ENCODE measurements at places on chromosomes 12 and 14.

- DNase-seq = no peak
Measured at GRCh38 chr12:65821336-65821735, 2.9 kb upstream of the HMGA2 start.

DNA sequence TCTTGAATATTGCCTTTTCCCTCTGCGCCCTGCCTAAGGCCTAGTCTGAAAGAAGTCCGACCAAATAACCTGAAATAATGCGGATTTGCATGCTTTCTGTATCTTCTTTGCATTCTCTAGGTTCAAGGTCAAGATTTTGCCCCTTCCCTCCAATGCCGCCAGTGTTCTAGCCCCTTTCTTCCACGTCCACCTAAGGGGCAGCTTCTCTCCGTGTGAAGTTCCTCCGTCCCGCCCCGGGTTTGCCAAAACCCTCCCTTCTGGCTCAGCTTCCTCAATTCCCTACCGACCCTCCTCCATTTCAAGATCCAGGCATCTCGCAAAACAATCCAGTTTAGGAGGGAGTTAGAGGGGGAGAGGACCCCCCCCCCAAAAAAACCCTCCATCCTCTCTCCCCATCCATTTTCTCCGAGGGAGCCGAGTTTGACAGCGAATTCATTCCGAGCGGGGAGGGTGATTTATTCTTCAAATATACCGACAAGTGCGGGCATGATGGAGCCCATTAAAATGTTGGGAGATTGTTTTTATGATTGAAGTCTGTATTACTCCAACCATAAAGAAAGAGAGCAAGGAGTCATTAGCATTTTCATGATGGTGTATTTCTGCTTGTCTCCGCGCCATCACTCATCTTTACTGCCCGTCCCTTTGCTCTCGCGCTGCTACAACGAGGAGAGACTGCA lies 20.9 kb upstream of the ATP5MC2 start:
- DNase-seq = no peak

DNA sequence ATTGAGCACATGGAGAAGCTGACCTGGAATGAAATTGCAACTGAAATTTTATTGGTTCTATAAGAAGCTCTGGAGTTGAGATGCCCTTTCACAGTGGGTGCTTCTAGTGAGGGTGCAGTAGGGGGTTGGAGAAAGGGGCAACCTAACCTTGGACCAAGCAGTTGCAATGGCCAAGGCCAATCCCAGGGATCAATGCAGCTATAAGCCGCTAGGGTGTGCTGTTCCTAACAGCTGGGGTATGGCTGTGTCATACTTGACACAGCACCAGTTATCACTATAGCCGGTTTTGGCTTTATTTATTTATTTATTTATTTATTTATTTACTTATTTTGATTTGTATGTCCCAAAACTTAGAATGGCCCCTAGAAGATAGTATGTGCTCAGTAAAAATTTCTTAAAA lies 505.9 kb downstream of the FLRT2 start:
- no peak for DNase-seq

GRCh38 chr12:75154388-75154787 lies 55.3 kb downstream of the KCNC2 start:
- DNase-seq = no peak

DNA sequence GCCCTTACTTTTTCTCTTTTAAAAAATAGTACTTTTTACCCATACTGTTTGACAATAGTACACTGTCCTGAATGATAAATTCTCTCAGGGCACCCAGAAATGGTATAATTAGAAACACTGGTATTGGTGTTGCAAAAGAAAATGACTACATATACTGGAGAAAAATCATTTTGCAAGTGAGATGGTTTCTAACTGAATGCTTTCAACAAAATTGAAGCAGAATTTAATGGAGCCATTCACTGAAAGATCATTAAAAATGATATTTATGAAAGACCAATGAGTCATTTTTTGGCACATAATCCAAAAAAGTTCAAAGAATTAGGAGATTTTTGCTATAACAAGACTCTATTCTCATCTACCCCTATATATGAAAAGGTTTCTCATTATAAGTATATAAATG lies 68.8 kb downstream of the TMTC1 start:
- no peak for DNase-seq

- DNase-seq = no peak
Measured at GRCh38 chr14:67798731-67799130, 17.7 kb downstream of the ZFYVE26 start.
